ENCODE measurements at places on chromosomes 13 and 19. TPM values are rescaled to one million over a fixed set of nuclear protein-coding genes. Genes with fewer than 3 reads are reported as not detected.

Gene THSD8
- total RNA-seq, result not detected

Gene GPR18
- not detected for total RNA-seq

Gene SLC7A10
- total RNA-seq, result 0.62 TPM

Gene LAIR1
- 3.7 TPM for total RNA-seq

Gene ZNF829
- total RNA-seq, result 3.3 TPM

Gene LIN7B
- total RNA-seq, result 54.0 TPM

Gene ZNF791
- 22.0 TPM for total RNA-seq

Gene SHISA7
- not detected for total RNA-seq

Gene CEACAM3
- not detected for total RNA-seq

Gene ZNF441
- 6.4 TPM for total RNA-seq

Gene FXYD1
- total RNA-seq, result not detected

Gene FPR3
- total RNA-seq, result 2.2 TPM

Gene PLPP2
- total RNA-seq, result 114 TPM

Gene NLRP11
- total RNA-seq, result not detected

Gene TMEM145
- total RNA-seq, result not detected

Gene LILRB4
- 0.62 TPM for total RNA-seq

Gene LSR
- 83.3 TPM for total RNA-seq

Gene FFAR1
- not detected for total RNA-seq

Gene SLC10A2
- not detected for total RNA-seq

Gene PLEKHF1
- 18.0 TPM for total RNA-seq

Gene GDF15
- not detected for total RNA-seq

Gene ADGRE2
- total RNA-seq, result 5.9 TPM

Gene GPR180
- 2.2 TPM for total RNA-seq

Gene TEAD2
- 1.3 TPM for total RNA-seq

Gene PEAK3
- 0.88 TPM for total RNA-seq

Gene ZFR2
- not detected for total RNA-seq

Gene RGCC
- total RNA-seq, result 68.2 TPM

Gene NDUFS7
- 217 TPM for total RNA-seq

Gene MYH14
- total RNA-seq, result 201 TPM

Gene FXYD3
- 467 TPM for total RNA-seq

Gene PCDH17
- total RNA-seq, result 1.6 TPM

Gene LRG1
- total RNA-seq, result 9.9 TPM

Gene GZMM
- 1.5 TPM for total RNA-seq

Gene ZNF723
- not detected for total RNA-seq

Gene IQCN
- 5.9 TPM for total RNA-seq

Gene C19orf67
- not detected for total RNA-seq

Gene TINCR
- total RNA-seq, result 268 TPM

Gene TNNT1
- total RNA-seq, result 56.1 TPM

Gene SMIM17
- total RNA-seq, result not detected

Gene PPFIA3
- 65.0 TPM for total RNA-seq

Gene WDR87
- total RNA-seq, result not detected

Gene SELENOV
- total RNA-seq, result not detected

Gene LILRB3
- 6.0 TPM for total RNA-seq

Gene ERVV-1
- total RNA-seq, result not detected

Gene LENG9
- total RNA-seq, result 6.8 TPM

Gene NCR1
- total RNA-seq, result not detected

Gene MBD3L2
- total RNA-seq, result not detected

Gene GNG8
- total RNA-seq, result not detected

Gene ZMYM5
- total RNA-seq, result 19.3 TPM

Gene HAUS5
- total RNA-seq, result 10.4 TPM

Gene CGB8
- total RNA-seq, result not detected

Gene ERFL
- not detected for total RNA-seq

Gene EBI3
- total RNA-seq, result not detected

Gene BICRA
- total RNA-seq, result 16.0 TPM

Measured in lower leg skin (tissue), 4 donors.